Activated CD4-positive, CD25-positive, alpha-beta regulatory T cell (primary cell): ENCODE measurements at places on chromosomes 3 and 15.

- no peak for DNase-seq
These were observed 30.5 kb upstream of the ICE2 start for GRCh38 chr15:60509470-60509869.

DNA sequence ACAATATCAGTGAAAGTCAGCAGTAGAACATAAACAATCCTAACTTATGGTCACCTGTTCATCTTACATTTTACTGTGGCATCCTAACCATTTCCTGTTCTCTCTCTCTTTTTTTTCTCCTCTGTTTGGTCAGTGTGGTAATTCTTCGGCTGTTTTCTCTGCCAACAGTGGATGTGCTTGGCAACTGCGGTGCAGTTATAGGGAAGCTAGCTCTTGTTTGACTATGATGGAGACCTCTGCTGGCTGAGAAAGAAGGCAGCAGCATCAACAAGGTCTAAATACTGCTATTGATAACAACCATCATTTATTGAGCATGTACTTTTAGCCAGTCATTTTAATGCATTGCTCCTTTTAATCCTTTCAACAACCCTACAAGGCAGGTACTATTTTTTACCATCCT, 723 bp upstream of the DRD3 start:
- no peak for DNase-seq

DNA sequence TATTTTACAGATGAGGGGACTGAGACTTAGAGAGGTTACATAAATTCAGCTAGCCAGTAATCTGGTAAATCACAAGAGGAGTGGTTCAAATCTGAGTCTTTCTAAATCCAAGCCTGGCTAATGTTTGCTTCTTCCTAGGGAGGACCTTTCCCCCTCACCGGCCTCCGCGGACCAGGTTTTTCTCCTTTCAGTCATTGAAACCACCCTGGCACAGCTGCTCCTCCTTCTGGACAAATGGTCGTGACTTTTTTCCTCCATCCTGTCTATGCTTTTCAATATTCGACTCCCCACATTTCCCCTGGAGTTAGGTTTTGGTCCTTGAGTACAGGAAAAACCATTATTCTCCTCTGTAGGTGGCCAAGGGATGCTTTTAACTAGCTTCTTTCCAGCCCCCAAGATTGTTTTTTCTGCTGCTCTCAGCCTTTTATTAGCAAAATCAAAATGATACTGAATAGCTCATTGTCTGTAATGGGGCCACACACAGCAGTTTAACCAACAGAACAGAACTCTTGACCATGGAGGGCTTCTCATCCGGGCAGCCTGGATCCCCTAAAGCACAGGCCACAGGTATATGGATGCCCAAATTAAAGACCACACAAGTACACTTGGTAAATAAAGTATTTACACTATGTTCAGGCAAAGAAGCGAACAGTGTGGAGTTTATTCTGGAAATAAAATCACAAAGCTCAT, 85.9 kb upstream of the KLHL25 start:
- no peak for DNase-seq

DNA sequence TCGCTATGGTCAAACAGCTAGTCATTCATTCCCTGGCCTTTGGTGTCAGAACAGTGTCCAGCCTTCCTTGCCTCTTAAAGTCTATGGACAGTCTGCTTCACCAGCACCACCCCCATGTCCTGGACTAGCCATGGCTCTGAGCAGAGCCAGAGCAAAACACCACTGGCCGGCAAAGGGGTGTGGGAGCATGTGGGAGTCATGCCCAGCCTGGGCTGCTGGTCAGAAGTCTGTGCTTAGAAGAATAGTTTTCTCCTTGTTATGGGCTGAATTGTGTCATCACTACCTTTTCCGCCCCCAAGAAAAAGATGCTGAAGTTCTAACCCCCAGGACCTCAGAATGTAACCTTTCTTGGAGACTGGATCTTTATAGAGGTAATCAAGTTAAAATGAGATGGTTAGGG, 132.9 kb upstream of the LPP start:
- DNase-seq, result no peak

DNA sequence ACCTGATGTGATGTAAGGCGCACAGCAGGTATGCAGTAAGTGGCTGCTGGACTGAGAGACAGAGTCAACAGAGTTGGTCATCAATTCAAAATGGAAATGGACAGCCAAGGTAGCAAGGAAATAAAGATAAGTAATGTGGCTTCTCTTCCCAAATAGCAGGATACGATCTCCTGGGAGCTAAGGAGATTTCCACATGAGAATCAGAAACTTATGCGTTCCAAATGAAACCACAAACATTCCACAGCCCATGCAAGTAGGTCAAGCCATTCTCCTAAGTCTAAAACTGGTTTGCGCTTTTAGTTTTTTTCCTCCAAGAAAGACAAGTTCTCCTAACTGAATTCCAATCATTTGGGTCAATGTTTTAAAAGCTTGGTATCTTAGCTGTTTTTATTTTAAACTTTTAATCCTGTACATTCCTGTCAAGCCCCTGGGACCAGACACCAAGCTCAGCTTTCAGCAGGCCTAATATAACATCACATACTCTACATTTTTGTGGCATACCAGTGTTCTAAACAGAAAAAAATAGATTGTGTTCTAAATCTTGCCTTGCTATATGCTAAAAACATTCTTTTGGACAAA, 73.7 kb upstream of the TSPAN3 start:
- no peak for DNase-seq
